Urinary bladder (tissue), 4 donors: ENCODE measurements at places on chromosomes 6 and 20. TPM values are rescaled to one million over a fixed set of nuclear protein-coding genes. Genes with fewer than 3 reads are reported as not detected.

Gene TGM2
- 75.7 TPM for total RNA-seq

Gene DCDC2
- total RNA-seq = 4.3 TPM

Gene ADRM1
- 27.5 TPM for total RNA-seq

Gene PLCB4
- 32.1 TPM for total RNA-seq

Gene MUCL3
- total RNA-seq = not detected

Gene TRIM10
- total RNA-seq = 0.42 TPM

Gene APOBEC2
- total RNA-seq = 11.4 TPM

Gene PANK2
- 53.4 TPM for total RNA-seq

Gene JPH2
- 40.5 TPM for total RNA-seq

Gene PPP1R16B
- 5.6 TPM for total RNA-seq

Gene LAMP5
- 3.5 TPM for total RNA-seq

Gene TXLNB
- total RNA-seq = 8.0 TPM

Gene EPPIN
- not detected for total RNA-seq

Gene SLC17A9
- total RNA-seq = 8.9 TPM

Gene BAG2
- 82.3 TPM for total RNA-seq

Gene TMEM217
- 3.4 TPM for total RNA-seq

Gene FHL5
- 3.0 TPM for total RNA-seq

Gene RAD21L1
- total RNA-seq = not detected

Gene OPRM1
- total RNA-seq = 1.2 TPM

Gene CRISP2
- total RNA-seq = not detected

Gene OLIG3
- total RNA-seq = not detected

Gene TRMT6
- total RNA-seq = 5.6 TPM

Gene SNRPB2
- 68.3 TPM for total RNA-seq

Gene PSORS1C2
- not detected for total RNA-seq

Gene LY6G5C
- total RNA-seq = 0.37 TPM

Gene BPI
- 0.32 TPM for total RNA-seq

Gene OGFRL1
- total RNA-seq = 29.7 TPM

Gene SPDEF
- 0.16 TPM for total RNA-seq

Gene OOEP
- not detected for total RNA-seq

Gene SLC4A11
- 0.37 TPM for total RNA-seq

Gene TCP11
- 0.37 TPM for total RNA-seq

Gene SASH1
- 92.2 TPM for total RNA-seq

Gene MRAP2
- total RNA-seq = 5.6 TPM

Gene IL20RA
- total RNA-seq = 4.4 TPM

Gene NOX3
- total RNA-seq = not detected

Gene RAET1E
- total RNA-seq = 0.74 TPM
